Astrocyte of the hippocampus (primary cell): ENCODE measurements at places on chromosomes 2 and 18.

- no peak for DNase-seq
Measured at GRCh38 chr2:177616066-177616465, 223.5 kb downstream of the AGPS start.

DNA sequence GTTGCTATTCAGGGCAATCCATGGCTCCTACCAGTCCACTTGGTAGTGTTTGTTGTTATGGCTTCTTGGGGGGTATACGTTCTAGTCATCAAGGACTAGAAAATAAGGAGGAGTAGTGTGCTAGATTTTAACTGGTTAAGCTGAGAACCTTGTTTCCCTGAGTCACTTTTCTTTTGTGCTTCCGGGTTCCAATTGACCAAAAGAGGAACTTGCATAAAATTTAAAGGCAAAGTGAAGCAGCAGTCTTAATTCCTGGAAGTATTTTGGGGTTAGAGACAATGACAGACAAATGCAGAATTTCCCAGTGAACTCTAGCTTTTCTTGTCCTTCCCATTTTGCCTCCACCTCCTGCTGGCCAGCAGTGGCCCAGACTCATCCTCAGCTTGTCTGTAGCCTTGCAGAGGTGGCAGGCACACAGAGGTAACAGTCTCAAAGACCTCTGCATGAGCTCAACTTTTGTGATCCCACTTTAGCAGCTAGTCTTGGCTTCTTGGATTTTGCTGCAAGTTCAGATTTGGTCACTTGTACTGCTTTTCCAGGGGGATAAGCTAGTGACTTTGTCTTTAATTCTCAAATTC, 1105.8 kb upstream of the NXPH2 start:
- no peak for DNase-seq

DNA sequence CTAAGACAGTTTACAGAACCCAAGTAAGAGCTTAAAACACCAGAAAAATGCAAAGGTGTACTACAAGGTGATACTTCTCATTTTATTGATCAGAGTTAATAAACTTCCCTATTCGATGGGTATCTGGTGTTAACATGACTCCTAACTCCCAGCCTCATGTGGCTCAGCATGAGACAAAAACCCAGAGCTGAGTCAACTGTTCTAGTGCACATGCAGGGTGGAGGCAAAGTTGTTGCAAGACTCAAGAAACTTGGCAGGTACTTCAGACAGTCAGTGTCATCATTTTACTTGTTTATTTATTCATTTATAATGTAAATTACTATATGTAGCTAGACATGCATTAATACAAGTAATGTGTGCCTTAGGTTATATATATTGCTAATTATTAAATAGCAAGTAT, 216.6 kb upstream of the DSEL start:
- DNase-seq, result peak; percentile 16

GRCh38 chr2:40434731-40435271, 17.1 kb downstream of the SLC8A1 start:
- peak; percentile 97 for DNase-seq

DNA sequence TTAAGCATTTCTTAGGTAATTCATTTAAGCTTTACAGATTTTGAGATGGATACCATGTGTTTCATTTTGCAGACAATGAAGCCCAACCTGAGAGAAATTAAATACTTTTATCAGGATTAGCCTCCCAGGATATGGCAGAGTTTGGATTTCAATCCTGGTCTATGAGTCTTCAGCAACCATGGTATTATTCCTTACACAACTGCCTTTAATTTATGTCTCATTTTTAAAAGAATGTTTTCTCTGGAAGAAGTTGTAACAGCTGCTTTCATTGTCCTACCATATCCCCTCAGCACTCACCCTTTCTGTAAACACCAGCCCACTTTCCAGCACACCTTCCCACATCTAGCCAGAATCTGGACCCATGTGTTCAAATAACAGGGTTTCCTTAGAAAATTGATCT, 863.7 kb upstream of the VRK2 start:
- DNase-seq, result no peak

DNA sequence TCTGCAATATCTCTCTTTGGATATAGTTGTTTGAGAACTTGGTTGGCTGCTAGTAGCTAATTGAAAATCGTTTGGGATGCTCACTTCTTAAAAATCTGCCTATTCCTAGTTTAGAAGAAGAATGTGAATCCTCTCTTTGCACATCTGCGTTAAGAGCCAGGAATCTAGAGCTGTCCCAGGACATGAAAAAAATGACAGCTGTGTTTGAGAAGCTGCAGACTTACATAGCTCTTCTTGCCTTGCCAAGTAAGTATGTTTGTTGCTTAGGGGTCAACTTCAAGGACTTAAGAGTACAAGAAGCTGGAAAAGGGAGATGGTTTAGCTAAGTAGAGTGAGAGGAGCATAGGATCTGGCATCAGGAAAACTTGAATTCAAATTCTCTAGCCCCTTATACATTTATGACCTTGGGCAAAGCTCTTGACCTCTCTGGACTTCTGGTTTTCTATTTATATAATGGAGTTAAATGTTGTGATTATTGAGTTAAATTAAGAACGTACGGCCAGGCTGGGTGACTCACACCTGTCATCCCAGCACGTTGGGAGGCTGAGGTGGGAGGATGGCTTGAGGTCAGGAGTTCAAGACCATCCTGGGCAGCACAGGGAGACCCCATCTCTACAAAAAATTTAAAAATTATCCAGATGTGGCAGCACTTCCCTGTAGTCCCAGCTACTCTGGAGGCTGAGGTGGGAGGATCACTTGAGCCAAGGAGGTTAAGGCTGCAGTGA, 55.2 kb upstream of the STON1 start:
- DNase-seq, result no peak

DNA sequence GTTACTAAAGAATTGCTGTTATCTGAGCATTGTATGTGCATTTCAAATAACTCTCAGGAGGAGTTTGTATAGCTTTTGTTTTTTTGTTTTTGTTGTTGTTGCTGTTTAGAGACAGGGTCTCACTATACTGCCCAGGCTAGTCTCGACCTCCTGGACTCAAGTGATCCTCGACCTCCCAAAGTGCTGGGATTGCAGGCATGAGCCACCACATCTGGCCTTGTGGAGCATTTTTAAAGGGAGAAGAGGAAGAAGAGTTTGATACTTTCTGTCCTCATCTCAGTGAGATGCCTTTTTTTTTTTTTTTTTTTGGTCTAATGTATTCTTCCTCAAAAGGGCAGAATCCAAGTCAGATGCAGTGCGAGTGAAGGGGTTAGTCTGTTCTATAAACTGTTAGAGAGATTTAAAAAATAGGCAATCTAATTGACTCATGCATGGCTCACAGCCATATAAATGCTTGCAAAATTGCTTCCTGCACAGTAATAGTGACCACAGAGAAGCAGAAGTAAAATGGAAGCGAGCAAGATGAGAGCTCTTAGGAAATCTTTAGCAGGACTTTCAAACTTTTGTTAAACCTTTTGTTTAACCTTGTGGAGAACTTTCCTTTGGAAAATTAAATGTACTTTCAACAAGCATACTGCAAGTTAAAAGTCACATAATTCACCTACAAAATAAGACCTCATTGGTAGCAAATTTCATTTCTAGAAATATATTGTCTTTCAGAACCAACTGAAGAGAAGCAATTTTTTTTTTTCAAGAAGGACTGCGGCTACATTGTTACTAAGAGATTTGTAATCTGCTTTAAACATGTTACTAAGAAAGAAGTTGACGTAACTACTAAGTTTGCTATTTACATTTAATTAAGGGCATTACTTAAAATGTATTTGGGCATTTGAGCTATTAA, 52.3 kb upstream of the ROCK1 start:
- peak; percentile 54 for DNase-seq
